Temporal lobe (tissue), 4 donors: ENCODE measurements at places on chromosomes 11 and 22. TPM values are rescaled to one million over a fixed set of nuclear protein-coding genes. Genes with fewer than 3 reads are reported as not detected.

Gene ART1
- not detected for total RNA-seq

Gene P2RY2
- total RNA-seq: not detected

Gene KRTAP5-8
- not detected for total RNA-seq

Gene SLC17A6
- 6.1 TPM for total RNA-seq

Gene FEN1
- 10.6 TPM for total RNA-seq

Gene SLC6A5
- total RNA-seq: under 0.01 TPM

Gene ARHGAP20
- 52.4 TPM for total RNA-seq

Gene KLHL35
- 16.0 TPM for total RNA-seq

Gene ALG12
- total RNA-seq: 5.4 TPM

Gene P2RY6
- under 0.01 TPM for total RNA-seq

Gene SYT7
- total RNA-seq: 27.5 TPM

Gene MMP10
- total RNA-seq: not detected
